ENCODE measurements at places on chromosomes 3 and 15.
A peak's percentile ranks its signal among the peaks of the same experiment; 100 is the strongest.

DNA sequence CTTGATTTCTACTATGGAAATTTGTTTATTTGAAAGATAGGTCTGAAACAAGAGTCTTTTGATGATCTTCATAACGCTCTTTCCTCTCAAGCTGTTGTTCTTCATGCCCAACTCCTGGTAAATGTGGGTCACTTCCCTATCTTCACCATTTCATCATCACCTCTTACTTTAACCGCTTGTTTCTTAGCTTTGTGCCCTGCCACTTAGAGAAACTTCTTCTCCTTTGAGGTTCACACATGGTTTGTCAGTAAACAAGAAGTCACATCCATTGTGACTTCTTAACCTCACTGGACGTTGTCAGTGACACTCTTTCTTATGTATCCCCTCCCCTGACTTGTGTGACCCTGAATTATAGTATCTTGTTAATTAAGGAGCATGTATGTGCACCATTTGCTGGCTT is 16.9 kb upstream of the P2RY13 start:
- DNase-seq: no peak

- no peak for DNase-seq
Measured at GRCh38 chr3:102125994-102126368, 276.7 kb downstream of the NFKBIZ start.

DNA sequence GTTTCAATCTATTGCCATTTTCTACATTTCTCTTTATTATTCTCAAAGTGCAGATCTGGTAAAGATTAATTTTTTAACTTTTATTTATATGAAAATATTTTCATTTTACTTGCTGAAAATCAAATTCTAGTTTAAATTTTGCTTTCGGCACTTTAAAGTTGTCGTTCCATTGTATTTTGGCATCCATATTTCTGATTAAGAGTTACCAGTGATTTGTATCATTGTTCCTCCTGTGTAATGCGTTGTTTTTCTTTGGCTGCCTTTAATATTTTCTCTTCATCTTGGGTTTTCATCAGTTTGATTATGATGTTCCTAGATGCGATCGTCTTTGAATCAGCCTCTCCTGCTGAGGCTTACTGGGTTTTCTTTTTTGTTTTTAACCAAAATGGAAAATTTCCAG is 97.3 kb downstream of the SPATA16 start:
- DNase-seq: no peak

DNA sequence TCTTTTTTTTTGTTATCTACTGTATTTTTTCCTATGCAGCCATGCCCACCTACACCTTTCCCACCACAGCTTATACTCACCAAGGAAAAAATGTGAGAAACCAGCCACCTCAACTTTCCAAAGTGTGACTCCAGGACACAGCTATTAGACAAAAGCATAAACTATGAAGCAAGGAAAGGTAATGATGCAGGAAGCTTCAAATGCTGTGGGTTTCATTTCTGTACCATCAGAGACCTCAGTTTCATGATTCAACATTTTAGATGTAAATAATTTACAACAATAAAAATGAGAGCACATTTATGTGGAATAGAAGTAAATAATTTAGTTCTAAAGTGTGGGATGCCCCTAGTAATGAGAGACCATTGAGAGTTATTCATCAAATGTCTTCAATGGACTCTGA is 115.1 kb downstream of the CDIN1 start:
- no peak for DNase-seq

GRCh38 chr15:69016021-69016595 is 1.6 kb downstream of the NOX5 start:
- no peak for DNase-seq

GRCh38 chr15:40763801-40764628 is at the start of gene GCHFR:
TSS of gene GCHFR (plus strand) at chr15:40764068. CDS start at chr15:40764181, 113 bp downstream.
- peak; percentile 65 for DNase-seq

GRCh38 chr15:101051291-101052030 is 132.3 kb downstream of the LRRK1 start:
- no peak for DNase-seq

- DNase-seq: no peak
Measured at GRCh38 chr3:110623571-110623970, 448.0 kb upstream of the NECTIN3 start.

GRCh38 chr15:25268166-25268565 is 170.7 kb downstream of the UBE3A start:
- DNase-seq: no peak

GRCh38 chr3:99172736-99173657 is 271.5 kb upstream of the DCBLD2 start:
- peak; percentile 41 for DNase-seq

DNA sequence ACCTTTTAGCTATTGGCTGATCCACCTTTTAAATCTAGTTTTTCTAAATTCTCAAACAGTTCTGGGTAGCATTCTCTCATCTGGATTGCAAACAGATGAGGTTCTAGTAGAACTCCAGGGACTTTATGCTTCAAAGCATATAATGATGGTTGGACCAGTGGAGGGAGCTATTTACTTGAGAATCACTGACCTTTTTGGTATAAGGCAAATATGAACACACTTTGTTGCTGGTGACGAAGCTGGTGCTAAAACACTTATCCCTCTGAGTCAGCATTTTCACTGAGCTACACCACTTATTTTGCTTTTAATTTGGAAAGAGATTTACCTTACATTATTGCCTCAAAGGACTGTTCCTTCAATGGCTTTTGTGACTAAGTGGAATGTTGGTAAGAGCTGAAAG is 58.6 kb upstream of the SLITRK3 start:
- no peak for DNase-seq

- peak; percentile 59 for DNase-seq
Measured at GRCh38 chr15:66515901-66516322, 10.8 kb downstream of the ZWILCH start.

DNA sequence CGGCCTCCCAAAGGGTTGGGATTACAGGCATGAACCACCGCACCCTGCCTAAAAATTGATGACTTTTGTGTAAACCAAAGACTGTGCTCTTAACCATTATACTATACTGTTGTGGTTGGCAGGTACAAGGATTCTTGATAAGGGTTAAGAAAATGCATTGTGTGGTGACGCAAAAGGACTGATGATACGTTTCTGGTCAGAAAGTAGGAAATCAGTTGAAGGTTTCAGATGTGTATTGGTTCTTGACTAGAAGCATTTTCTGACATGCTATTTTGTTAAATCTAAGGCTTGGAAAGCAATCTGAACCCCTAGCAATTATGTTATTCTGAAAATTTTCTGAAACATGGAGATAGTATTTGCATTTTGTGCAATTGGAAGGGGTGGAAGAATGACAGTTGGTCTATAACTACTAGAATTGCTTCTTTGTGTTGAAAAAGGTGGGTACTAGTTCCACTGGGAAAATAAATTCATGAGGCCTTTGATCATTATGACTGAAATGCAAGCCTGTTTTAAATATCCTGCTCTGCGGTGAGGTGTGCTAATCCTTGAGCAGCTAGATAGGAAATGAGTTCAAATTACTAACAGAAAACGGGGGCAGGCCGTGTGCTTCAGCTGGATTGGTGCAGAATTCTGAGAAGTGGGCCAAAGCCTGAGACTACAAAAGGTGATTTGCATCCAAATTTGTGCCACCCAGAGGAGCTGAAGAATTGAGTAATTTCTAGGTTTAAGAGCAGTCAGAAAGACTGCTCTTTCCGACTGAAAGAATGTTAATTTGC is 66.0 kb upstream of the LRRFIP2 start:
- no peak for DNase-seq

GRCh38 chr3:117144853-117145252 is 435.3 kb downstream of the TUSC7 start:
- no peak for DNase-seq

GRCh38 chr15:23854203-23854911 is 167.3 kb upstream of the NDN start:
- DNase-seq: no peak

DNA sequence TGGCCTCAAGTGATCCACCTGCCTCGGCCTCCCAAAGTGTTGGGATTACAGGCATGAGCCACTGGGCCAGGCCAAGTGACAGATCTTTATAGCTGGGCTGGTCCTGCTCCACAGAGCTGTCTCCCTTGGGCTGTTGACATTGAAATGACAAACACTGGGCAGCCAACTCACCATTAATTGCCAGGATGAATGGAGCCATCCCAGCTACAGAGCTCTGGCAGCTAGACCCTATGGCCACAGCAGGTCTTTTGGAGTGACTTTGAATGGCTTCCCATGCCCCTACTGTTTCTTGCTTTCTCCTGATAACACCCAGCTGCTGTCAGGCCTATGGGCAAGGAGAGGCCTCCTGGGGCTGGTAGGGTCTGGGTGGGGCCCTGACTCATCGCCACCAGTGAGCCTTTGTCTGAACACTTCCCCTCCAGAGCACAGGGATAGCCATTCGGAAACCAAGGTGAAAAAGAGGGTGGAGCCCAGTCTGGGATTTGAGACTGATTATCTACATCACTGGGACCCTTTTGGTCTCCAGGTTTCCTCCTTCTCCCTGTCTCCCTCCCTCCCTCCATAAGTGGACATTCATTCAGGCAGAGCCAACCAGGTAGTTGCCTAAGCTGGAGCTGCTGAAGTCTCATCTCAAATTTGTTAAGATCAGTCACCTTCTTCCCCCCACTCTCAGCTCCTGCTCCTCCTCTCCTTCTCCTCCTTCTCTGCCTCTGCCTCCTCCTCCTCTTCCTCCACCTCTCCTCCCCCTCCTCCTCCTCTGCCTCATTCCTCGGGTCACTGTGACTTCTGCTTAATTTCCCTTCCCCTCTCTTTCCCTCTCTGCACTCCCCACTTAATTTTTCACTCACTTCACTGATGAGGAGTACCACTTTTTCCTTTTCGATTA is 34.0 kb downstream of the BHLHE40 start:
- peak; percentile 45 for DNase-seq

GRCh38 chr3:11596387-11596786 is 47.3 kb downstream of the VGLL4 start:
- no peak for DNase-seq

GRCh38 chr15:95910643-95911212 is 419.8 kb upstream of the NR2F2 start:
- DNase-seq: no peak

- no peak for DNase-seq
Measured at GRCh38 chr3:108608750-108609149, 19.2 kb downstream of the DZIP3 start.

GRCh38 chr15:68228143-68228970 is 1.2 kb downstream of the CLN6 start:
- DNase-seq: no peak

DNA sequence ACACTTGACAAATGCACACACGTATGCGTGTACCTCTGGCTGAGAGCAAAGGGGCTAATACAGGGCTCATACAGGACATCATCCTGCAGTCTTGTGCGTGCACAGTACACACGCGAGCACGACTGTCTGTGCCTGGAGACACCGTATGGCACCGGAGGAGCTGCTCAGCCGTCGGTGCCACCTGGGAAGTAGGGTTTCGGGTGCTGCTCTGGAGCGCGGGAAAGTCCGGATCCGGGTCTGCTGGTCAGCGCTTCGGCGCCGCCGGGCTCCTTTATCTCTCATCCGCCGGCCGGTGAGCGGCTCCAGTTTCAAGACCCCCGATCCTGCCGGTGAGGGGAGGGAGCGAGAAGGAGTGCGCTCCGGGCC is 9.3 kb downstream of the FOXL2 start:
- DNase-seq: no peak

DNA sequence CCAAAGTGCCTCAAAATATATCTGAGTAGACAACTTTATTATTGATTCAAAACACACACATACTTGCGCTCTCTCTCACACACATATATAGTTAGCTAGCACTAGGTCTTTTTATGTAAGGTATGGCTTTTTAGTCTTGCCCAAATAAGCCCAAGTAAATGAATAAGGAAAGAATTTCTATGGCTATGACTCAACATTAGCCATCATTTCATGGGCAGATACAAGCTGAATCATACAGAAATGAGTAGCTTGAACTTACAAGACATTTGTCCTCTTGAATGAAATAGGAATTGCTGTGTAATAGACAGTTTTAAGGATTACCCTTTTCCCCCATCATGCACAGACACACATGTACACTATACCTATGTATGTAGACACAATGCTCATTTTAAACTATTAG is 4.9 kb downstream of the CADPS start:
- no peak for DNase-seq

- no peak for DNase-seq
Measured at GRCh38 chr3:42852441-42852840, 23.2 kb downstream of the CYP8B1 start.

DNA sequence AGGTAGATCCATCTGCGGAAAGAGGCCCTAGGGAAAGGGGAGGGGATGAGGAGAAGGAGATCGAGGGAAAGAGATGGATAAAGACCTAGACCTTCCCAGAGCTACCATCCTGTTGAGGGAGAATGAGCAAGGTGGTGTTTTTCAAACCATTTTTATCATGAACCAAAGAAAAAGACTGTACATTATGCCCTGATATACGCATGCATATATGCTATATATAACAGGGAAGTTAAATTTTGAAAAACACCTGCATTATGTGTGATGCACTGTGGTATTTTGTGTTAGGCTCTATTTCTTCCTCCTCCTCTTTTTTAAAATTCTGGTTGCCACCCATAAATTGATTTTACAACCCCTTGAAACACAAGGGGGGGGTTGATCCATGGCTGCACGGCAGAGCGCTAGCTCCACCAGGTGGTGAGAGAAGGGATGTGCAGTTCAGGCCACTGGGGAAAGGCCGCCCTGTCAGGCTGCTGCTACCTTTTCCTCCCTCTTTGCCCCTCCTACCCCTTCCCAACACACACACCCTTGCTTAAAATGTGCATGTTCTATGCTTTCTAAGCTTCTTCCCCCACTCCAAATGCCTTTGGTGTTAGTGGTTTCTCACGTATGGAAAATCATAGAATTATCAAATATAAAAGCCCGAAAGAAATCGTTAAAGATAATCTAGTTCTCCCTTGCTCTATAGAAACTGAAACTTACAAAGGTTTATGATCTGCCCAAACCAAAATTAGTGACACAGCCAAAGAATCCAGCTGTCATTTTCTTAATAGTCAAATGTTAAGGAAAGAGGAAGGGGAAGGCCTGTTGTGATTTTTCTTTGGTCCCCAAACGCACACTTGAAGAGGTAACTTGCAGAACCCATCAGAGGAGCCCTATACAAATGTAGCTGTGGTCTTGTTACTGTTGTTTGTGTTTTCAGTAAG is 262.0 kb upstream of the UMPS start:
- DNase-seq: peak; percentile 52

GRCh38 chr3:39317571-39318169 is 11.8 kb upstream of the CCR8 start:
- no peak for DNase-seq

DNA sequence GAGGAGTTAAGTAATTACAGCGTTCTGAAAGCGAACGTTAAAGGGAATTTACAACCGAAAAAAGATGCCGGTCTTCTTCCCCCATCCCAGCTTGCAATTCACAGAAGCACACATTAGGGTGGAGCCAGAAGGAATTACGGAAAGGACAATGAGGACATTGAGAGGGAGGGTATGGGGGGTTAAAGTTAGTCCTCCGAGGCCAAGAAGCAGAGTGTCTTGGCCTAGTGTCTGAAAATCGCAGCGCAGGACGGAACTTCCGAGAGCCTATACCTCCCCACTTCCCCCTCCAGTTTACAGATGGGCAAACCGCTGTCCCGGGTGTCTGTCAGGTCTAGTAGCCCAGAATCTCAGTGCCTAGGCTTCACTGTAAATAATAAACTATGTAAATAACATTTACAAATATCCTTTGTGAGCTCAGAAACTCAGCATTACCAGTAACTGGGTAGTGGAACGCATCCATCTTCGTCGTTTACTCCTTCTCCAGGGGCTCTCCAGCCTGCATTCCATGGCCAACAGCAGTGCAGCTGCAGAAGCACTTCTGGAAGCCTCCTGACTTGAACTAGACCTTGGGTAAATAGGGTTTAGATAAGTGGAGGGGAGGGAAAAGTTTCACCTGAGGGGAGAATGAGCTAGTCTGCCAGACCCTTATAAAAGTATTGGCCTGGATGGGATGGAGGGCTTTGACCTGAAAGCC is 922 bp downstream of the ADPRH start:
- no peak for DNase-seq

All from SJSA1 (cell line).